ENCODE measurements at places on chromosomes 5 and 9. TPM values are rescaled to one million over a fixed set of nuclear protein-coding genes. Genes with fewer than 3 reads are reported as not detected.

Gene HTR1A
- not detected for total RNA-seq

DNA sequence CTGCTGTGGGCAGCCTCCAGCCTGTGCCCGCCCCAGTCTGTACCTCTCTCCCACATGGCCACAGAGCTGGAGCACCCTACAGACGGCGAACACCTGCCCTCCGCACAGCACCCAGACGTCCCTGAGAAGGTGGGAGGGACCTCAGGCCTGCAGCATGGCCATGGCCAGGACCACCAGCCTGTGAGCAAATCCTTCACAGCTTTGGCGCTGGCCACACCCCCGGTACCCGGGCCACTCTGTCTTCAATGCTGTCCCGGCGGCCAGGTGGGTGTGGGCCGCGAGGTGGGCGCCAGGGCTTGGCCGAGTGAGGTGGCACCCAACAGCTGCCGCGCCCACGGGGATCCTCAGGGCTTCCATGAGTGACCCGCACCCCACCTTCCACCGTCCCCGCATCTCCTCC lies 18.7 kb downstream of the NOTCH1 start:
- peak; percentile 42 for DNase-seq

- no peak for DNase-seq
These were observed 3.2 kb downstream of the SGTB start for GRCh38 chr5:65718576-65719310.

GRCh38 chr5:172038167-172038566 lies 31.7 kb upstream of the FBXW11 start:
- no peak for DNase-seq

DNA sequence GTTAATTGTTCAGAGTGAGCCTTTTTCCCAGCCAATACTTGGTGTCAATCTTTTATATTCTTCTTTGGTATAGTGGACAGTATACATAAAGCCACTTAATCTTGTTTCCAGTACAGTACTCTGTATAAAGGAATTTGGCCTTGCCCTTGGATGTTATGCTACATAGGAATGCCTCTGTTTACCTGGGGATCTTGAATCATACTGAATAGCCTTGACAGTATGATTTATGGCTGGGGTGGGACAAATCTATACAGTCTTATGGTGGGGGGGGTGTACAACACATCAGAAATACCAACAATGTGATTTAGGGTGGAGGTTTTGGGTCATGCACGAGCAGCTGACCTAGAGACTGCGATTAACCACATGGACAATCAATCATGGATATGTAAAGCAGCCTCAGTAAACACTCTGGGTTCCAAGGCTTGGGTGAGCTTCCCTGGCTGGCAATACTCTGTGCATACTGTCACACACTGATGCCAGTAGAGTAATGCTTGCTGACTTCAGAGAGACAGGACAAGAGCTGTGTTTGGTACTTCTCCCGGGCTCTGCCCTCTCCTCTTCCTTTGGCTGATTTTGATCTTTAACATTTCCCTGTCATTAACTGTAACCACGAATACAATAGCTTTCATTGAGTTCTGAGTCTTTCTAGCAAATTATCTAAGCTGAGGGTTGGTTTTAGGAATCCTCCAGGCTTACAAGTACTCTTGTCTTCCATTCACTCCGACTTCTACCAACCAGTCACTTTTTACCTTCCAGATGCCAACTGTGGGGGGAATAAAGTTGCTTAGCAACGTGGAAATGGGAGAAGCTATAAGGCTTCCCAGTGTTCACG lies 84.6 kb downstream of the IARS1 start:
- DNase-seq: no peak

- no peak for DNase-seq
These were observed 79.0 kb downstream of the RORB start for GRCh38 chr9:74576176-74576575.

- no peak for DNase-seq
These were observed 17.6 kb downstream of the NREP start for GRCh38 chr5:111739416-111739815.

DNA sequence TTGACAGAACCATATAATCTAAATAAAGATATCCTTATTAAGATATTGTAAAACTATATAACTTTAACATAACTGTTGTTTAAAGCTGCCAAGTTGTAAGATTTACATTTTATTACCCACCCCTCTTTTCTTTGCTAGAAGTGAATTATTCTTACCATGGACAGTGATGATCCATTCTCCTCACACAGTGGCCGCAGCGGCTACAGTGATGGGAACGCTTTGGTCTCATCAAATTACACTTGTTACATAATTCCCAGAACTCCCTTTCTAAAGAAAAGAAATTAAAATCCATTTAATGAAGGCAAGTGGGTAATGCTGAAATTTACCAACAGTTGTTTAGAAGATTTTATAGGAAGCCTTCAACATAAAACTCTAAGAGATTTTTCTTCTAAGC lies 31.2 kb downstream of the ZDHHC21 start:
- no peak for DNase-seq

Gene SOX30
- 0.28 TPM for total RNA-seq

Gene SLC25A2
- 0.95 TPM for total RNA-seq

DNA sequence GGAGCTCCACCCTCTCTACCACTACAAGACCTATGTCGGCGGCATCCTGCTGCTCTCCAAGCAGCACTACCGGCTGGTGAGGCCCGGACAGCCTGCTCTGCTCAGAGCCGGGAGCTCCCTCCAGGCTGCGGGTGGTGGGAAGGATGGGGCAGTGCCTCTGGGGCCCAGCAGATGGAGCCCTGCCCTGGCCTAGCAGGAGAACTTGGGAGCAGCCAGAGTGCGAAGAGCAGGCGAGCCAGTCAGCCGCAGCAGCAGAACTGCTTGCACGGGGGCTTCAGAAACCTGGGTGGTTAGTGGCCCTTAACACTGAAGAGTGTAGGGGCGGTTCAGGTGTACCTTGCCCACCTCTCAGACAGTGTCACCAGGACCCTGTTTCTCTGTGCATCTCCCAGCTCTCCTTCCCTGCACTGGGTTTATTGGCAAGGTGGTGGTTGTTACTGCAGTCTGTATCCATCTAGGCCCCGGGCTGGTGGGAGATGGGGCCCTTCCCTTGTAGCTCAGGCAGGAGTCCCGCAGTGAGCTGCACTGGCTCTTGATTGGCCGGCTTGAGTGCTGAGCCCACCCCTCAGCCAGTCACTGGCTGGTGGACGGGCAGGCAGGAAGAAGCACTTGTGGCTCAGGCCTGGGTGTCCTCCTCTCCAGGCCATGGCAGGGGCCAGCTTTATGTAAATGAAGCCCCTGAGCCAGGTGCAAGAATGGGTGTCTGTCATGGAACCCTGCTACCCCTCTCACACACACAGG lies 7.7 kb downstream of the B4GALT7 start:
- peak; percentile 79 for DNase-seq

GRCh38 chr9:79149585-79149984 lies 422.2 kb upstream of the TLE4 start:
- DNase-seq: no peak

Gene TMEFF1
- not detected for total RNA-seq

Gene MEGF10
- total RNA-seq: 0.49 TPM

DNA sequence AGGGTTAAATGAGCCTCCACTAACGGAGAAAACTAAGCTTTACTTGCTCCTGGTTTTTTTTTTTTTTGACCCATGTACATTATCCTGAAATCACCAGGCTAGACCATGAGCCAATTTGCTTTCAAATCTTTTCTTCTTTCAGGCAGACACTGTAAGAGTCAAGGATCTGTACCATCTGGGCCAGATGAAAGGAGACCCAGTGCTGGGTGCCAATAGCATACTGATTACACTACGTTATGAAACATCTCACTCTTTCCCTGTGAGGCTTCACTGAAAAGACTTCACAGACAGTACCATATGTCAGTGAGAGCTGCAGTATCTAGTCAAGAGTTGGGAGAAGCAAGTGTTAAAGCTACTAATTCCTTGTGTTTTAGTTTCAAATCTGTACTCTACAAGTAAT lies 161.2 kb upstream of the PTPRD start:
- DNase-seq: no peak

DNA sequence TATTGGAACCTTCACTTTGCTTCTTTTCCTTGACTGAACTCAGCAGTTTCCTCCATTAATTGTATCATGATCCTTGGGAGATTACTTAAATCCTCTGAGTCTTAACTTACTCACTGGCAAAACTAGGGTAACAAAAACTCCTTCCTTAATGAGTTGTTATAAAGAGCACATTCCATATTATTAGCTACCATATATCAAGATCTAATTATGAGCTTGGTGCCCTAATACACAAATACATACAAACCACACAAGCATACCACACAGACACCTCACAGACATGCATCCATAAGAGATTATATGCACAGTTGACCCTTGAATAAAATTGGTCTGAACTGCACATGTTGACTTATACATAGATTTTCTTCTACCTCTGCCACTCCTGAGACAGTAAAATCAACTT lies 2.5 kb upstream of the SPINK7 start:
- DNase-seq: no peak

GRCh38 chr5:112062181-112062580 lies 305.2 kb upstream of the NREP start:
- no peak for DNase-seq

DNA sequence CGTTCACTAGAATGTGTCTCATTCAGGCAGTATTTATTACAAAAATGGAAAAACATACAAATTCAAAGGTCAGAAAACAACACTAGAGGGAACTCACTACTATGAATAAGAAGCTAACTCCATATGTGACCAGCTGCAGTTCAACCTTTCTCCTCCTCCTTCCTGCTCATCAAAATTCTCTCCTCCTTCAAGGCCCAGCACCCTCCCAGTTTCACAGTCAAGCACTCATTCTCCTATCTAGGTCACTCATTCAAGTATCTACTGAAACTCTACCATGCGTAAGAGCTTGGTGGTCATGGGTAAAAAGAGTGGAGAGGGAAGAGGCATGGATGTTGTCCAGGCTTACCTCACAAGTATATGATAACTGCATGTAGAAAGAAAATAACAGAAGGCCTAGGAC lies 27.7 kb downstream of the ECPAS start:
- DNase-seq: no peak

Gene MCIDAS
- total RNA-seq: not detected

- no peak for DNase-seq
These were observed 684 bp downstream of the TOR1B start for GRCh38 chr9:129803676-129804060.

DNA sequence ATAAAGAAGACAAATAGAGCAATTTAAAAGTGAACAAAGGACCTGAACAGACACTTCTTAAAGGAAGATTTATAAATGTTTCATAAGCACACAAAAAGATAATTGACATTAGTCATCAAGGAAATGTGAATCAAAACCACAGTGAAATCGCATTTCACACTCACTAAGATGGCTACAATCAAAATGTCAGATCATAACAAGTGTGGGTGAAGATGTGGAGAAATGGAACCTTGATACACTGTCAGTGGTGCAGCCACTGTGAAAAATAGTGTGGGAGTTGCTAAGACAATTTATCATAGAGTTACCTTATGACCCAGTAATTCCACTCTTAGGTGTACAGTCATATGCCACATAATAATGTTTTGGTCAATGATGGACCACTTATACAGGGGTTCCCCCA lies 54.5 kb upstream of the HTR4 start:
- no peak for DNase-seq

Gene PCDHGA2
- 0.75 TPM for total RNA-seq

DNA sequence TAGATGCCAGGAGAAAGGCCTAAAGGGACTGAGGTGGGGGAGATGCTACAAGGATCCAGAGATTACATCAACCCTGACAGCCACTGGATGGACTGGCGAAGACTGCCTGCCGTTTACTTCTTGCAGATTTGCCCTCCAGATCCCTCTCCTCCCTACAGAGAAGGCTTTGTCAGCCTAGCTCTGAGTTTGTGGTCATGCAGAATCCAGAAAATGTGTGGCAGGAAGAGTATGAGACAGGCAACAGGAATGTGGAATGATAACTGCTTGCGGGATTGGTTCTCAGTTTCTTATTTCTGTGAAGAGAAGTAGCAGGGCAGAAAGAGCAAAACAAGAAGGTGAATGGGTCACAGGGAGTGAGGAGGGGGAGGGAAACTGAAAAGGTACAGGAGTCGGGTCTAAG lies 129.6 kb downstream of the TLE1 start:
- no peak for DNase-seq

- DNase-seq: no peak
These were observed 14.2 kb upstream of the IRF1 start for GRCh38 chr5:132504746-132505145.

DNA sequence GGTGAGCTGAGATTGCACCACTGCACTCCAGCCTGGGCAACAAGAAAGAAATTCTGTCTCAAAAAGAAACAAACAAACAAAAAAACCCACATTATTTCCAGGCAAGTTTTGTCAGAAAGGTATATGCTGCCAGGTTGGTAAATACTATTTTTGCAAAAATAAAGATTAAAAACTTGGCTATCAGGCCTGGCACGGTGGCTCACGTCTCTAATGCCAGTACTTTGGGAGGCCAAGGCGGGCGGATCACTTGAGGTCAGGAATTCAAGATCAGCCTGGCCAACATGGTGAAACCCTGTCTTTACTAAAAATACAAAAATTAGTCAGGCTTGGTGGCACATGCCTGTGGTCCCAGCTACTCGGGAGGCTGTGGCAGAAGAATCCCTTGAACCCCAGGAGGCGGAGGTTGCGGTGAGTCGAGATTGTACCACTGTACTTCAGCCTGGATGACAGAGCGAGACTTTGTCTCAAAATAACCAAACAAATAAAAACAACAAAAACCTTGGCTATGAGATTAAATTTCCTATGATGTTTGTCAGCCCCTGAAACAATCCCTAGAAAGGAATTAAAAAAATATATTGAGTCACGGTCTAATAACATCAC lies 22.7 kb downstream of the AGXT2 start:
- no peak for DNase-seq

Data from left colon (tissue), 2 donors.